ENCODE measurements at places on chromosomes 11 and 22.

DNA sequence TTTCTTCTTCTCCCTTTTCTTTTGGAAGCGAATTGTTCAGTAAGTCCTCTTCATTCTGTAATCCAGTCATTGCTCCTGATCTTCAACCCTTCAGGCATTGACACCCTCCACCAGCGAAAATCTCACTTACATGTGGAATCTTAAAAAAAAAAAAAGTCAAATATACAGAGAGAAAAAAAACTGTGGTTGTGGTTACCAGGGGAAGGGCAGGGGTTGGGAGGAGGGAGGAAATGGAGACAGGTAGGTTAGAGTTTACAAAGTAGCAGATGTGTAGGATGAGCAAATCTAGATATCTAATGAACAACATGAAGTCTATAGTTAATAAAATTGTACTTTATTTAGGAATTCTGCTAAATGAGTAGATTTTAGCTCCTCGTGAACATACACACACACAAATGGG is 17.7 kb upstream of the TMEM123 start:
- DNase-seq = no peak

DNA sequence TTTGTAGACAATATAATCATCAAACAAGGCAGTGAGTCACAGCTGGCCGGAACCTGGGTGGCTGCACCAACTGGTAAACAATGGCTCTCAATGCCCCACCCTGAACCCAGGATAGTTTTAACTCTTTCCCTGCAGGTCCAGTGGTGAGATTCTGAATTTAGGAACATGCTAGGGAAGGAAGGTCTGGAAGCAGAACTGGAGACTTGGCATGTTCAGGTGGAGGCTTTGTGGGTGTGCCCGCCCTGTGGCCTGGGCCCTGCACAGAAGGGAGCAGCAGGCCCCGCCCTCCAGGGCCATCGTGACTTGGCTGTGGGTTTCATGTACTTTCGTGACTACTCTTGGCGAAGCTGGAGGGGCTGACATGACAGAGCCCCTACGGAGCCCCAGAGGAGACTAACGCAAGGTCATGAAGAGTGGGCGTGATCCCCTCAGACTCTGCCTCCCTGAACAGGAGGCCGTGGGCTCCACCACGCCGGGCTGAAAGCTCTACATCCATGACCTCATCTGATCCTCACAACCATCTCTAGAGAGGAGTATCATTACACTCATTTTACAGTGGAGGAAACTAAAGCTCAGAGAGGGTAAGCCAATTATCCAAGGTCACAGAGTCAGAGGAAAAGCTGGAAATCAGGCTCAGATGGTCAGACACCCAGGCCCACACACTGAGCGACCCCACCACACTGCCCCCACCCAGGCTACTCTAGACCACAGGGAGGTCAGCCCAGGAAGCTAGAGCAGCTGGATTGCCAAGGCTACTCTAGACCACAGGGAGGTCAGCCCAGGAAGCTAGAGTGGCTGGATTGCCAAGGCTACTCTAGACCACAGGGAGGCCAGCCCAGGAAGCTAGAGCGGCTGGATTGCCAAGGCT is 27.3 kb downstream of the MAFF start:
- DNase-seq = no peak

DNA sequence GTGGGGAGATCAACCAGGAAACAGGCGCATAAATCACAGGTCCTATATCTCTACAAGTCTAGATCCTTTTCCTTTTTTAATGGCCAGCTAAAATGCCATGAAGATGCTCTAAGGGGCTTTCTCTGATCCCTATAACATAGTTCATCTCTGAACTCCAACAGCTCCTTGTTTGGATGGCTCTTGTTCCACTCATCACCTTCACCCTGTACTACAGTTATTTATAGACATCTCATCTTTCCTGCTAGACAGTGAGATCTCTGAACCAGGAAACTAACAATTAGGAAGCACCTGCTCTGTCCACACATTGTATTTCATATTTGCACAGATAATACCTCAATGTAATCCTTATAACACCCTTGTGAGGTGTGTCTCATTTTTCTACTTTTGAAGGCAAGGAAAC is 31.6 kb downstream of the KCNA4 start:
- DNase-seq = no peak

DNA sequence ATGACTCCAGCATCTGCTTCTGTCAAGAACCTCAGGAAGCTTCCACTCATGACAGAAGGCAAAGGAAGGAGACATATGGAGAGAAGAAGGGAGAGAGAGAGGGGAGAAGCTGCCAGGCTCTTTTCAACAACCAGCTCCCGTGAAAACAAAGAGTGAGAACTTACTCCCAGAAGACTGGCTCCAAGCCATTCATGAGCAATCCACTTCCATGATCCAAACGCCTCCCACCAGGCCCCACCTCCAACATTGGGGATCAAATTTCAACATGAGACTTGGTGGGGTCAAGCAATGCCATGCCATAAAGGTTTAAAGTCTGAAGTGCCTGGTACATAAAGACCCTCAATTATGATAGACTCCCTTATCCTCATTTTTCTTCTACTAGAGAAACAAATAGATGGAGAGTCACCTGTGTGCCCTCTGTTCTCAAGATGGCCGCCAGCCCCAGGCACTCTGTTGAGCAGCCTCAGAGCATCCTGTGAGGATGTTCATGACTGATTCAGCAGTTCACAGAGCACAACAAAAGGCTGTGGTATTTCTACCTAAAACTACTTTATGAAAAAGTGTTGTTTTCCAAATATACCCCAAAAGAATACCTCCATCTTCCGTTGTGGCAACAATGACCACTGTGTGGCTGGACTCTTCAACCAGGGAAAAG is 69.0 kb upstream of the CRTAM start:
- no peak for DNase-seq

DNA sequence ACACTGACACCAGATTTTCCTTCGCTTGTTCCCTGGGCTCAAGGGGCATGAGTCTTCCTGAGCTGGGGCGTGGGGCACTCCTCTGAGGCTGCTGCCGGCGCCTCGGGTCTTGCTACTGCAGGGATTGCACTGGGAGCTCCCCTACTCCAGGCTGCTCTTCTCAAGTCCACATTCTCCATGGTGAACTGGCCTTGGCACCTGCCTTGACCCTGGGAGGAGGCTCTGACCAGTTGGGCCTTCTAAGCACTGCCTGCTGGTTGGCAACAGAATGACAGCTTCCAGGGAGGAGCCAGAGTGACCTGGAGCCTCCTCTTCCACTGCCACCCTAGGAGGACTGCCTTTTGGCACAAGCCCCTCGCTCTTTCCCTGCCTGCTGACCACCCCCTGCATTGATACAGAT is 9.5 kb downstream of the FREY1 start:
- no peak for DNase-seq

DNA sequence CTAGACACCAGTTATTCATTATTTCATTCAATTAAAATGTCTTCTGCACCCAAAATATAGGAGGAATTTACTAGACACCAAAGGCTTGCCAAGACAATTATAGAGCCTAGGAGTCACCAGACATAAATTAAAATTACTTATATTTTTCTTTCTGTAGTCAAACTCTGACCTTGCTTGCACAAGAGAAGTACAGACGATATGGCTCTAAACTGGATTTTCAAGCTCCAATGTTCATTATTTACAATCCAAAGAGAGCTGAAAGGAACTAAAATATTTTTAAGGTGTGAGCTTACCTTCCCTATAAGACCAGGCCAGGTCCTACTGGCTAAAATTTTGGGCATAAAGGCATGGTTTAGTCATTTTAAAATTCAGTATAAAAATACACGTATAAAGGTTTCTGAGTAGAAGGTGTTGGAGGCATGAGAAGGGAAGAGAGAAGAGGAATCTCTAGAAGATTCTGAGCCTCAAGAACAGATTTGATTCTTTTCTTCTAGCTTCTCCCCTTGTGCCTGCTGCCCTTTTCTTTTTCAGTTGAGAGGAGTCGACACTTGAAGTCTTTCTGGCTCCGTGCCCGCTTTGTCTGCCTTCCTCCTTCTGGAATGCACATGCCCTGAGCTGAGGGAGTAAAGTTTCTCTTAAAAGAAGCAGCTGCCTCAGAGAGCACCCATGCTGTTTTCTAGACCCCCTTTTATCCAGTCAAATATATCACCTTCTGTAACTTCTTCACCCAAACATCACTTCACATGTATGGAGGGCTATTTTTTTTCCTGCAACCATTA is 13.5 kb downstream of the C11orf97 start:
- DNase-seq = no peak

DNA sequence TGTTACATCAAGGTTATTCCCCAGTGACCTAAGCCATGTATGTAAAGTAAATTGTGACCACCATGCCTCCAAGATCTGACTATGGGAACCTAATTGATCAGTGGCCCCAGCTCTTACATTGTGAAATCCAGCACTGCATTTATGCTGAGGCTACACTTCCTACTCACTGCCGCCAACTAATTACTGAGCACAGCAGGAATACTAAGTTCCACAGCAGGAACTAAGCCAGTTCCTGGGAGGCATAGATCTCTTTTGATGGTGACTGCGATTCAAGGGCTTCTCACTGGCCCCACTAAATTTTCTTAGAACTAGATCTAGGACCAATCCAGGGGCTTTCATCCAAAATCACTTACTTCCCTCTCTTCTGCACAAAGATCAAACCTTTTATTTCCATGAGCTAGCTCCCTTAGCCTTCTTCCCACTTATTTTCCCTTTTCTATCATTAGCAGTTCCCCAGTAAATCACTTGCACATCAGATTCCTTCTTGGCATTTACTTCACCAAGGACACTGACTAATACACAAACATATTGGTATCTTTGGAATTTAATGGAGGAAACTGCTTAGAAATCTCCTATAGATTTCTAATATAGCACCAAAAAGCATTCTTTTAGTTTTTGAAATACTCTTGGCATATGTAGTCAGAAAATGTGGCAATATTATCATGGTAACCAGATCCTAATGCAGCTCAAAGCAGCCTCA is 46.0 kb downstream of the CNTN5 start:
- DNase-seq = no peak

DNA sequence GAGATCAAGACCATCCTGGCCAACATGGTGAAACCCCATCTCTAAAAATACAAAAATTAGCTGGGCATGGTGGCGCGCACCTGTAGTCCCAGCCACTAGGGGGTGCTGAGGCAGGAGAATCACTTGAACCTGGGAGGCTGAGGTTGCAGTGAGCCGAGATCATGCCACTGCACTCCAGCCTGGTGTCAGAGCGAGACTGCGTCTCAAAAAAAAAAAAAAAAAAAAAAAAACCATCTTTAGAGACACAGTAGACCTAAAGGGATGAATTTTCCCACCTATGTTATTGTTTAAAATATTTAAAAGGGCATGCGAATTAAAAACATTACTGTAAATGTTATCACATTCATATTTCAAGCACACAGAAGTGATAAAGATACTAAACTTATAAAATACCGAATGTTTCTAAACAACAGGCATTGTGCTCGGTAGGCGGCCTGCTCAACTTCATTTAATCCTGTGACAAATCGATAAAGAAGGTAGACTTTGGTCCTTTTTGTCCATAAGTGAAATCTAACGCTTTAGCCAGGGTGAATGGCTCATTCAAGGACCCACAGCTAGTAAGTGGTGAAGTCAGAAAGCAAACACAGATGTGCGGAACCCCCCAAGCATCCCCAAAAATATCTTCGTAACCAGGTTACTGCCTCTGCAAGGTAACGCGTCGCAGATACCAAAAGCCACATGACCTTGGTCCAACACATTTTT is 16.1 kb downstream of the NCAPD3 start:
- peak; percentile 58 for DNase-seq

DNA sequence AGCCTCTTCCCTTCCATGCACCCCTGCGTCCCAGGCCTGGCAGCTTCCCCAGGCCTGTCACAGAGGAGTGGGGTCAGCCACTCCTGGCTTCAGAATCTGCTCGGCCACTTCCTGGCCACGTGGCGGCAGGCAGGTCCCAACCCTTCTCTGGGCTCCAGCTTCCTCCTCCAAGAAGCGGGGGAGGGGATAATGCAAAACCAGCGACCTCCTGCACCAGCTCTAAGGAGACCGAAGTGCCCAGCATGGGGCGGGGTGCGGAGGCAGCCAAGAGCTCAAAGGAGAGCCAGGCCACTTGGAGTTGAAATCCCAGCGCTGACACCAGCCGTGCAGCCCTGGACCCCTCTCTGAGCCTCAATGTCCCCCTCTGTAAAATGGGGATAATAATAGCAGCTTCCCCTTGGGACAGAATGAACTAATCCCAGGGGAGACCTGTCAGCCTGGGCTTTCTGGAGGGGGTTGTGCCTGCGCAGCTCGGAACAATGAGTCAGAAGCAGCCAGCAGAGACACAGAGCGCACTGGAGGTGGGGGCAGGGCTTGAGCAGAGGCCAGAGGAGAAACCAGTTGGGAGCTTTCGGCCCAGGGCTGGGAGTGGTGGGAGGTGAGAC is 22.8 kb upstream of the PICK1 start:
- DNase-seq = no peak

GRCh38 chr11:80186692-80187091 is 745.9 kb upstream of the TENM4 start:
- DNase-seq = no peak

GRCh38 chr11:75516886-75517285 is 8.9 kb downstream of the GDPD5 start:
- no peak for DNase-seq

DNA sequence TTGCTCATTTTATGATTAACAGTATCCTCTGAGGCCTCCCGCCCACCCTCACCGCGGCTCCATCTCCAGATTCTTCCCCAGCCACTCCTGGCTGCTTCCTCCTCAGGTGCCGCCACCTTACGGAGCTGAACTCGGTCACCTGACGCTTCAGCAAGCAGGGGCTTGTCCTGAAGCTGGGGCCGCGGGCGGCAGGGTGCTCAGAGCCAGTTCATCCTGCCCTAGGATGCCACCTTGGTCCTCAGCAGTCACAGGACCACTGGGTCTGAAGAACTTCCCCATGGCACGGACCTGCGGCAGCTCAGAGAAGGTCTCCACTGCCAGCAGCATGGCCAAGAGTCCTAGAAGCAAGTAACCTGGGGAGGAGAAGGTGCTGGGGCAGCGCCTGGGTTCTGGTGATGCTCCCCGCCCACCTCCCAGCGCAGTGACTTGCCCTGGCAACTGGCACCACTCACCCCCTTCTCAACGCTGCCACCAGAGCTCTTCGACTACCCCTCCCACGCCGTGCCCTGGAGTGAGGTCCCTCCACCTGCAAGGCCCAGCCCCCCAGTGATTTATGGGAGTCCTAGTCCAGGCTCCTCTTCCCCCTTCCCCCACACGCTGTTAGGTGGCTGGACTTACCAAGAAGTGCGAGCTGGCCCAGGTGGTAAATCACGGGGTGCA is 2.6 kb downstream of the KCNK7 start:
- DNase-seq = no peak

DNA sequence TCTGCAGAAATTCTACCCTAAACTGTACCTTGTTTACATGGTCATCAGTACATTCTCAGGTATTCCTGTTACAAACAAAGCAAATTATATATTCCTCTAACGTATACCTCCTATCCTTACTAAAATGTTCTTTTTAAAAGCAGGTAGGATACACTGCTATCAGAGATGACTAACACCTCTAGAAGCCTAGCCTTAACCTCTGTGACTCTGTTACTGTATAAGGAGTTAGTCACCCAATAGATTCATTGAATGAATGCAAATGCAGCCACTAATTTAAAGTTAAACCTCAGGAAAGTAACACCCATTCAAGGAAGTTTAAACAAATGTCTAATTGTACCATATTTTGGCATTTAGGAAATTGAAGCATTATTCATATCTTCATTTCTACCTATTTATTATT is 82.2 kb downstream of the FCHSD2 start:
- no peak for DNase-seq

Measured in memory B cell (primary cell).